ENCODE measurements at places on chromosomes 12 and 14.

DNA sequence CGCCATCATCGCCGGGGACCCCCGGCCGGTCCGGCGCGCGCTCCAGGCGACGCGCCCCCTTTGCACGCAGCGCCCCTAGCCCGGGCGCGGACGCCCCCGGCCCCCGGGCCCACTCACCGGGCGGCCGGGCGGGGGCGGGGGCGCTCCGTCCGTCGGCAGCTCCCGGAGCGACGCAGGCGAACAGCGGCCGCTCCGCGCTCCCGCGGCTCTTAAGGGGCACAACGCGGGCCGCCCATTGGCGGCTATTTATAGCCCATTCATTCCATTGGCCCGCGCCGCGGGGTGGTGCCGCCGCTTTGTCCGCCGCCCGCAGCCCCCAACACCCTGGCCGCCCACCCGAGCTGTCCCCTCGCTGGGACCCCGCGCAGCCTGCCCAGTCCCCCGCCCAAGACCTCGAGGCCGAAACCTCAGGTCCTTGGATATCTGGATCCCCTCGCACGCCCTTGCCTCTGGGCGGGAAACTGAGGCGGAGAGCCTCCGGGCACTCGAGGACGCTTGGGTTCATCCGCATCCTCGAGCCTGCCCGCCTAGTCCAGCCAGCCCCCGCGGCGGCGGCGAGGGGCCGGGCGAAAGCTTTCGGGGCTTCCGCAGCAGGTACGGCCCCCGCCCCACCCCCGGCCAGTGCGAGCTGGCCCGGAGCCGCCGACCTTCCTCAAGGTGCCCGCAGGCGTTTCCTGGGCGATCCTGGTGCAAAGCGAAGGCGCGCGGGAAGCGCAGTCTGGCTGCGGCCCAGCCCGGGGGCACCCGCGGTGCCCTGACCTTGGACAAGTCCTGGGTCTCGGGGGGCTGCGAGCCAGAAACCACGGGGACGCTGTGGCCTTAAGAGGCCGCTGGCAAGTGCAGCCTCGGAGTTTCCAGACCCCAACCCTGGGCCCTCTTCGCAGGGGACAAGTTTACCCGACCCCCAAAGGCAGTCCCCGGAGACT lies at the start of gene CKB:
Gene CKB (minus strand): TSS at position 182 of the 926 bp plus-strand sequence. CDS start 337 bp downstream, outside the sequence.
- peak; percentile 71 for DNase-seq

DNA sequence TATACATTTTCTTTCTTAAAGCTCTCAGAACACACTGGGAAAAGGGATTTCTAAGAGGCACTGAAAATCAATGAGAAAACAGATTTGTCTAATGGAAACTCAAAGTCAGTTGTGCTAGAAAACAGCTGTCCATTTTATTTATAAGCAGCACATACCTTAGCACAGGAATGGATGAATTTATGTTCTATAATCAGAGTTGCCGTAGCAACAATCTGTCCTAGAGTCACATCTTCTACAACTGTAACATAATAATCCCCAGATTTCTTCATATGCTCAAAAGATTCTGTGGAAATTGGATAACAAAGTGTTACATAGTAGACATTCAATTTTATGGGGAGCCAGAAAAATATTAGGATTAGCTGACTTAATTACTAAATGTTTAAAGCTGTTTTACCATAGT lies 9.8 kb downstream of the GNPNAT1 start:
- no peak for DNase-seq

- DNase-seq: peak; percentile 88
Observed at GRCh38 chr14:93538413-93538812, 107.7 kb downstream of the UNC79 start.

- DNase-seq: peak; percentile 49
Observed at GRCh38 chr14:55109836-55110235, 19.2 kb upstream of the LGALS3 start.

DNA sequence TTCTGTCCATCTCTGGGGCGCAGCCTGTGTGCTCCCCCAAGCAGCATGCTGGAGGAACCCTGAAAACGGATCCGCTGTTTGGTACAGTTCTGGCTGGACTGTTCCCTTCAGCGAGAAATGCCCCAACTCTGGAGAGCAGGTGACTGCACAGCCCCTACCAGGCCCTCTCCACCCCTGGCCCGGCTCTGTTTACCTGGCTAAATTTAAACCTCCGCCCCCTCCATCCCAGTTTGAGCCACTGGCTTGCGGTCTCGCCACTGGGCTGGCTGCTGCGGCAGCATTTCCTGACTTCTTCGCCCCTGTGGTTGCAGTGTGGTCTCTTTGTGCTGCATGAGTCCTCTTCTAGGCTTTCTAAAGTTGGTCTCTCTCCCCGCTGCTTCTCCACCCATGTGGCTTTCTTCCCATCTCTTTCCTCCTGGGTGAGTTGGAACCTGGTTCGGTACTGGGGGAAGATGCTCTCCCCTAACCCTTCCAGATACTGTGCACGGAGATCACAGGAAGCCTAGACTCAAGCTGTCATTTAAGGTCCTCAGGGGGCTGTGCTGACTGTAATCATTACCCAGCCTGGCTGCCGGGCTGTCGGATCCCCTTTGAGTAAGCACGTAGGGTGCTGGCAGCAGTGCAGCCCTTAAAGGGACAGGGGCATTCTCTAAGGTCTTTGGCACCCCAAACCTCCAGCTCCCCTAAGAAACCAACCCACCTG lies 60.6 kb downstream of the FBXL14 start:
- no peak for DNase-seq

DNA sequence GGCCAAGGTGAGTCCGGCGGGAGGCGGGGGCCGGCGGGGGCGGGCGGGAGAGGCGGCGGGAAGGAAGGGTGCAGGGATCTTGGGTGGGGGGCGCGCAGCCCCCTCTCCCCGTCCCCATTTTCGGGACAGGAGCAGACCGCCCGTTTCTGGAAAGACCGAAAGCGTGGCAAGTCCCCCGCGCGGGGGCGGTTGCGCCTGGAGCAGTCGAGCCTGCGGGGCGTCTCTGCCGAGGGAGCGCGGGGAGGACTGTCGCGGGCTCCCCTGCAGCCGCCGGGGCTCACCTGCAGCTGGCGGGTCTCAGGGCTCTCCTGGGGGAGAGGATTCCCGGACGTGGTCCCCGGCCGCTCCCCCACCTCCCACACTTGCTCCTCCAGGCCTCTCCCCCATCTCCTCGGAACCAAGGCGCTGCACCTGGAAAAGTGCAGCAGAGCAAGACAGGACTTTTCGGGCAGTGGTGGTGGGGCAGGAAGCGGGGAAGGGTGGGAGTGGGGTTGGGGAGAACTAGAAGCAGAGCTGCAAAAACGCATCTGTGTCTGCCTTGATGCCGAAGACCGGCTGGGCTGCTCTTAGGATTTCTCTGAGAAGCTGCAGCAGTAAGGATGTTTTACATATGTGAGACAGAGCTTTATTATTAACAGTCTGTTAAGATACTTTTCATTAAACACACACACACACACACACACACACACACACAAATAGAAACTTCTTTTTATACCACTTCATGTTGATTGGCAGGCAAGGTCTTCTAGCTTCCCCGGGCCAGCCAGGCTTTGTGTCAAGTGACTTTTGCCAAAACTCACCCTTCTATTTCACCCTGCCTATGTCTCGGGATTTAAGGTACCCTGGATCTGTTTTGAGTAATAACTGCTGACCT lies 677 bp downstream of the C12orf75 start:
- DNase-seq: peak; percentile 29

DNA sequence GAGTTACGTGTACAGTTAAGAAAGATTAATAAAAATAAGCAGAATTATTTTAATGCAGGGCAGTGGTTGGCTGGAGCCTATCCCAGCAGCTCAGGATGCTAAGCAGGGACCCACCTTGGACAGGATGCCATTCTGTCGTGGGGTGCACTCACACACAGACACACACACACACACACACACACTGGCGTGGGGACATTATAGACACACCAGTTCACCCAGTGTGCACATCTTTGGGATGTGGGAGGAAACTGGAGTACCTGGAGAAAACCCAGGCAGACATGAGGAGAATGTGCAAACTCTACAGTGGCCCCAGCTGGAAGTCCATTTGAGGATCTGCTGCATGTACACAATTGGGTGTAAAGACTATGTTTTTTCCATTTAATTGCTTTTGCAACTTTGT lies 12.8 kb upstream of the IFI27L2 start:
- DNase-seq: no peak

DNA sequence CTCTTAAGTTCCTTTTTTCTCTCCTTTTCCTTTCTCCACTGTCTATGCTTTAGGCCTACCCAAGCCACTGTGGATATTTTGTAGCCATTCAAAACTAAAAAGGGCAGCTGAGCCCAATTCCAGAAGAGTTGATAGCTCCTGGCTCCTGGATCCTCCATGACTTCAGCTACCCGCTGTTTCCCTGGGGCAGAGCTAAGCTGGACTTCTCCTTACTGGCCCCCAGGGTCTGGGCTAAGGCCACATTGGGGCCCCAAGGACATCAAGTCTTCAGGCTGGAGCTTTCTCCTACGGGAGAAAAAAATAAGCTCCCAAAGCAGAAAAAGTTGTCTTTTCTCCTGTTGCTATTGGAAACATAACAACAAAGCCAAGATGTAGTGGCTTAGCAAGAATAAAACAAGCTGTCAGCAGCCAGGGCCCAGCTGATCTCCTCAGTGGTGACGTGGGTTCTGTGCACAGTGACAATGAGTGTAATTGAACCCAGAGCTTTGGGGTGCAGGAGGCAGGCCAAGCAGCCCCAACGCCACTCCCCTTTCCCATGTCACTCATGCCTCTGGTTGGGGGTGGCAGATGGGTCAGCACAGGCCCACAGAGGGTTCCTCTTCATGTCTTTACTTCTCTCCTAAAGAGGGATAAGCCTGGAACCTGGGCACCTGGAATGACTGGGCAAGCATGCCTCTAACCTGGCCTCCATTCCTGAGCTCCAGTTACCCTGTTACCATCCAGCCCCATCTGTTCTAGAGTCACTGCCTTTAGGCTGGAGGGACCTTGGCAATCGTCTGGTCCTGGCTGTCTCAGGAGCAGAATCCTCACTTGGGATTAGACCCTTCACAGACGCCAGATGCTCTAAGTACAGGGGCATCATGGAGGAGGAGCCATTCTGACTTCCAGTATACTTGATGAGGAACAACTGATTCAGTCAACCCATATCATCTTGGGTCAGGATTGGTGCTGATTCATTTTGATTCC lies 171.2 kb downstream of the ZFP36L1 start:
- no peak for DNase-seq

DNA sequence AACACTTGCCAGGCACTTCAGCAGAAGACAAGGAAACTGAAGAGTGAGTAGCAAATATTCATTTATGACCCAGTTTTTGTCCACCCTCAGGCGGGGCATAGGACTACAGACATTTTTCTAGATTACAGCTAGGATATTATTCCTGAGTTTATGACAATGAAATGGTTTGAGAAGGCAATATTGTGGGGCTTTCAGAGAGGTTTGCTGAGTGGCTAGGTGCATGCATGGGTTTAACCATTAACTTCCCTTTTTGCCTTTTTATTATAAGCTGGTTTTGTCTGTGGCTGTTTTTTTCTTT lies 104.0 kb upstream of the BCAT1 start:
- DNase-seq: no peak

- no peak for DNase-seq
Observed at GRCh38 chr12:106073179-106073578, 65.6 kb downstream of the NUAK1 start.

GRCh38 chr14:38074081-38074480 lies 133.6 kb upstream of the SSTR1 start:
- no peak for DNase-seq

All from mesendoderm (in vitro differentiated cells).